ENCODE measurements at places on chromosomes 12 and 14. TPM values are rescaled to one million over a fixed set of nuclear protein-coding genes. Genes with fewer than 3 reads are reported as not detected.
A peak's percentile ranks its signal among the peaks of the same experiment; 100 is the strongest.

The KRT83 gene
- total RNA-seq, result not detected

The STXBP6 gene
- 13.9 TPM for total RNA-seq

The MDGA2 gene
- not detected for total RNA-seq

The ASCL1 gene
- not detected for total RNA-seq

The GLIPR1L2 gene
- 1.6 TPM for total RNA-seq

The KRT75 gene
- total RNA-seq, result not detected

- H3K4me3 ChIP-seq, result no peak overlapping the region
- H3K36me3 ChIP-seq, result peaks cover 69% of the 10 kb centered on the region
- H3K27ac ChIP-seq, result no peak overlapping the region
- peak; percentile 2 for DNase-seq
- H3K4me1 ChIP-seq, result no peaks in the 10 kb centered on the region
Observed at GRCh38 chr14:31326111-31326510, 94.2 kb downstream of the HEATR5A start.

DNA sequence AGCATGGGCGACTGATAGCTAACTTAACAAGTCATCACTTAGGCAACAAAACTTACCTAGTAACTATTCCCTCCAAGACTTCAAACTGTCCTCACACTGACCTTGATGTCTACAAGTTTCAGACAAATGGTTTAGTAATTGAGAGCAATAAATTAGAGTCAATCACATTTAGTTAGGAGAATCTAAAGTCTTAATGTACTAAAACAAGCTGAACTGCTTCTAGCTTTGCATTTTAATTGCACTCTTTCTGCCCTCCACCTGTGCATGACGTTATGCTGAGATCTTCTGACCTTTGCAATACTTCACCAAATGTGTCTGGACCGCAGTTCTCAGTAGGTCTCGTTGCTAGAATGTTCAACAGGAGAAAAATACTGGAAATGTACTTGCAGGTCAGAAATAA is 158.0 kb downstream of the PIK3C2G start:
- no peak overlapping the region for H3K27ac ChIP-seq
- H3K36me3 ChIP-seq, result no peaks in the 10 kb centered on the region
- no peaks in the 10 kb centered on the region for H3K27me3 ChIP-seq
- no peak overlapping the region for H3K4me3 ChIP-seq

GRCh38 chr14:35553808-35554207 is 19.8 kb downstream of the INSM2 start:
- peak; percentile 55 for DNase-seq
- 0 out of 2 replicates have a peak, but pooled peaks cover under 1% of the 10 kb centered on the region for H3K36me3 ChIP-seq
- no peak overlapping the region for H3K27ac ChIP-seq
- no peaks in the 10 kb centered on the region for H3K27me3 ChIP-seq
- H3K4me3 ChIP-seq, result no peak overlapping the region
- peaks cover 11% of the 10 kb centered on the region for H3K4me1 ChIP-seq

DNA sequence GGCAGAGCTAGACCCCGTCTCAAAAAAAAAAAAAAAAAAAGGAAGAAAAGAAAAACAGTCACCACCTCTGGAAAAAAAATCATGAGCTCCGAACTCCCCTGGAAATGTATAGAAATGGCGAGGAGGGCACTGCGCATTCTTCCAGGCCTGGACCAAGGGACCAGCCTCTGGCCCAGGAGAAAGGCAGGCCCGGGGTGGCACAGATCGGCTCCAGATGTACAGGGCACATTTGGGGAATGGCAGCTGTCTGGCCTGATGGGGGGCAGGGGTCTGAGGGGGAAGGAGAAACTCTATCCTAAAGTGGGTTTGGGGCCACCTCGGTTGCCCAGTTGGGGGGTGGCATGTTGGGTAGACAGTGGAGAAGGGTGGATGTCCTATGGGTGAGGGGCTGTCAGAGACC is 46.0 kb upstream of the EML1 start:
- H3K4me3 ChIP-seq, result no peak overlapping the region
- no peak for DNase-seq

DNA sequence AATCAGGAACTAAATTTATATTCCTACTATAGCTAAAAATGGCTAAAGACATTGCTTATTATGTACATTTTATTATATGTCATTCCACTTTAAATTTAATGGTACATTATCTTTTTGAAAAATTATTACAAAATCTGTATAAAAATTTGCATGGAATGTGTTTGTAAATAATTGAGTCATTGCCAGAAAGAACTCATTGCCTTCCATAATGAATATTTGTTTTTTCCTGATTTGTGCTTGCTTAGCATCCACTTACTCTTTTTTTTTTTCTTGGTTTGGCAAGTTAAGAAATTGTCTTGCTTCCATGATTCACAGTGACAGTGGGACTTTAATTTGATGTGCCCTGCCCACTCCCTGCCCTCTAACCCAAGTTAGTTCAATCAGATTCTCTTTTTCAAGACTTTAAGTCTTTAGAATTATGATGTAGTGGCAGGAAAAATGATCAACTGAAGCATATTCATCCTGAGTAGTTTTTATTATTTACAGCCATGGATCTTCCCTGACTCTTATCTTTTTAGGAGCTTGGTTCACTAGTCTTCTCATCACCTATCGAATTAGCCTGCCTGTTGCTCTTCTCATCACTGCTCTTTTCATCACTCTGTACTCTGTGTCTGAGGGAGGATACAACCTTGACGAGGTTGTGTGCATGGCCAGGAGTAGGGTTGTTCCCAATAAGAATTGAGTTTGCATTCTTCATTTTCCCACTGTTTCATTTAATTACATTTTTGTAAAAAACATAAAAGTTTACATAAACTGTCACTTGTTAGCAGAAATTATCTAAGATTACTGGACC is 442.0 kb downstream of the BTG1 start:
- H3K27me3 ChIP-seq, result no peaks in the 10 kb centered on the region
- H3K36me3 ChIP-seq, result no peaks in the 10 kb centered on the region
- no peak overlapping the region for H3K27ac ChIP-seq
- no peak overlapping the region for H3K4me3 ChIP-seq
- no peak for DNase-seq

- H3K4me1 ChIP-seq, result peaks cover 16% of the 10 kb centered on the region
- DNase-seq, result no peak
- peaks cover 18% of the 10 kb centered on the region for H3K27me3 ChIP-seq
- no peak overlapping the region for H3K27ac ChIP-seq
- no peak overlapping the region for H3K4me3 ChIP-seq
Observed at GRCh38 chr12:108449478-108449877, 65.6 kb upstream of the FICD start.

- no peak overlapping the region for H3K27ac ChIP-seq
- H3K4me1 ChIP-seq, result peaks cover 15% of the 10 kb centered on the region
- DNase-seq, result no peak
- H3K27me3 ChIP-seq, result no peaks in the 10 kb centered on the region
- no peaks in the 10 kb centered on the region for H3K36me3 ChIP-seq
- no peak overlapping the region for H3K4me3 ChIP-seq
Observed at GRCh38 chr14:49959822-49960408, 67.0 kb downstream of the ARF6 start.

DNA sequence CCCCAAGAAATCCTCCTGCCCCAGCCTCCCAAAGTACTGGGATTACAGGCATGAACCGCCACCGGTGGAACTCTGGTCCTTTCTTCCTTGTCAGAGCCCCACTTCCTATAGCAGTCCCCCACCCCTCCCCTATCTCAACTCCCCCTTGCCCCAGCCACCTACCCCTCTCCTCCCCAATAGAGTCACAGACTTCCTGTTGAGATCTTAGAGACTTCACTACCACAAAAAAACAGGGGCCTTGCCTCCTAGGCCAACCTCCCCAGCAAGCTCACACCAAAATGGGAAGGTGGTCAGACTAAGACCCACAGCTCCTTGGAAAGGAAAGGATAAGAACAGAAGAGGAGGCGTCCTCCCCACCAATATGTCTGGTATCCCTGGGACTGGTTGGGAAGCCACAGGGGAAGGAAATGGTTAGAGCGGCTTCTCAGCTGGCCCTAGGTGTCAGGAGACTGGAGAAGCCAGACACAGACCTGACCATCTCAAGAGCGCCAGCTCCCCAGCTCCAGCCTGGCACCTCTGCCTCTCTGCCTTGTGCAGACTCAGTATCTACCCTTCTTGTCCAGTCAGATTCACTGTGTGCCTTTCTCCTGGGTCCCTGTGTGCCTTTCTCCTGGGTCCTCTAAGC is 8.5 kb downstream of the ITGB7 start:
- H3K27ac ChIP-seq, result no peak overlapping the region
- no peak for DNase-seq
- no peaks in the 10 kb centered on the region for H3K36me3 ChIP-seq
- H3K4me3 ChIP-seq, result no peak overlapping the region
- no peaks in the 10 kb centered on the region for H3K4me1 ChIP-seq
- no peaks in the 10 kb centered on the region for H3K27me3 ChIP-seq

- H3K27ac ChIP-seq, result peak overlapping the region; percentile 22
- peaks cover 48% of the 10 kb centered on the region for H3K36me3 ChIP-seq
- H3K4me3 ChIP-seq, result no peak overlapping the region
- no peaks in the 10 kb centered on the region for H3K27me3 ChIP-seq
Observed at GRCh38 chr12:88496891-88497371, 83.3 kb downstream of the KITLG start.

DNA sequence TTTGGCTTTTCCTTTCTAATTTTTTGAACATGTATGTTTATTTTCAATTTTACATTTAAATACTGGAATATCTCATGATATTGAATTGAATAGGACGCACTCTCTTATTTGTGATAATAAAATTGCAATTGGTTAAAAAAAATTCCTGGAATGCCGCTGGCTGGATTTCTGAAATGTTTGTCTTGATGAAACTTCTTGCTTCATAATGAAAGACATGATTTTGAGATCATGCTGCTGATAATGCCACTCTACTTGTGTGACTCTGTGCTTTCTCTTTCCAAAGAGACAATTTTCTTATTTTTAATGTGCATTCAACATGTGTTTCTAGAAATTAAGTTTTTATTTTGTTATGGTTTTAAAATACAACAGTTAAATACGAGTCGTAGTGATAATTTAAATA is 465.7 kb upstream of the FAR2 start:
- no peaks in the 10 kb centered on the region for H3K36me3 ChIP-seq
- DNase-seq, result no peak
- H3K27ac ChIP-seq, result no peak overlapping the region
- H3K4me3 ChIP-seq, result no peak overlapping the region

- peak; percentile 26 for DNase-seq
- H3K4me1 ChIP-seq, result no peaks in the 10 kb centered on the region
- no peak overlapping the region for H3K4me3 ChIP-seq
- no peak overlapping the region for H3K27ac ChIP-seq
- 0 out of 2 replicates have a peak, but pooled peaks cover 4% of the 10 kb centered on the region for H3K27me3 ChIP-seq
Observed at GRCh38 chr12:132477703-132478432, 12.1 kb upstream of the FBRSL1 start.

GRCh38 chr12:92140896-92141536 is 4.6 kb downstream of the BTG1 start:
- H3K36me3 ChIP-seq, result peaks cover 30% of the 10 kb centered on the region
- H3K4me1 ChIP-seq, result peaks cover 70% of the 10 kb centered on the region
- H3K4me3 ChIP-seq, result peak overlapping the region; percentile 95
- H3K27me3 ChIP-seq, result no peaks in the 10 kb centered on the region
- peak overlapping the region; percentile 90 for H3K27ac ChIP-seq

- no peak overlapping the region for H3K27ac ChIP-seq
- H3K4me3 ChIP-seq, result no peak overlapping the region
- H3K36me3 ChIP-seq, result peaks cover 5% of the 10 kb centered on the region
- H3K4me1 ChIP-seq, result peaks cover 20% of the 10 kb centered on the region
- no peak for DNase-seq
- no peaks in the 10 kb centered on the region for H3K27me3 ChIP-seq
Observed at GRCh38 chr12:53616950-53617349, 9.2 kb downstream of the ATF7 start.

DNA sequence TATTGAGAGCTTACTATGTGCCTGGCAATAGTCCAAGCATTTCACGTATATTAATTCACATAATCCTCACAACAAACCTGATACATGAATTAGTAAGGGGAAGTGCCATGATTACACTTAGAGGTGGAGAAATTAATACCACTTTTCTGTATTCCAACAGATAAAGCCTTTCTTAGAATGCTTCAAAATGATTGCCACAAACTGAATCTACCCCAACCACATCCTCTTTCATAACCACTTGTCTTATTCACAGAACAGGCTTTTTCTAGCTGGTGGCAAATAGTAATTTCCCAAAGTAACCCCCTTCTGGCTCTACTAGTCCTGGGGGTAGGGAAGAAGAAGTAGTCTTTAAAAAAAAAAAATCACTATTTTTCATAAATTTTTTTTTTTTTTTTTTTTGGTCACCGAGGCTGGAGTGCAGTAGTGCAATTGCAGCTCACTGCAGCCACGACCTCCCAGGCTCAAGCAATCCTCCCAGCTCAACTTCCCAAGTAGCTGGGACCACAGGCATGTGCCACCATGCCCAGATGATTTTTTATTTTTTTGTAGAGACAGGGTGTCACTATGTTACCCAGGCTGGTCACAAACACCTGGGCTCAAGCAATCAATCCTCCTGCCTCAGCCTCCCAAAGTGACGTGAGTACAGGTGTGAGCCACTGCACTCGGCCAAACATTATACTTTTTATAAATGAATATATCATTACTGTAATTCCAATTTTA is 59.0 kb upstream of the ARID2 start:
- H3K4me3 ChIP-seq, result no peak overlapping the region
- no peaks in the 10 kb centered on the region for H3K27me3 ChIP-seq
- no peaks in the 10 kb centered on the region for H3K36me3 ChIP-seq
- peaks cover 27% of the 10 kb centered on the region for H3K4me1 ChIP-seq
- DNase-seq, result peak; percentile 20

DNA sequence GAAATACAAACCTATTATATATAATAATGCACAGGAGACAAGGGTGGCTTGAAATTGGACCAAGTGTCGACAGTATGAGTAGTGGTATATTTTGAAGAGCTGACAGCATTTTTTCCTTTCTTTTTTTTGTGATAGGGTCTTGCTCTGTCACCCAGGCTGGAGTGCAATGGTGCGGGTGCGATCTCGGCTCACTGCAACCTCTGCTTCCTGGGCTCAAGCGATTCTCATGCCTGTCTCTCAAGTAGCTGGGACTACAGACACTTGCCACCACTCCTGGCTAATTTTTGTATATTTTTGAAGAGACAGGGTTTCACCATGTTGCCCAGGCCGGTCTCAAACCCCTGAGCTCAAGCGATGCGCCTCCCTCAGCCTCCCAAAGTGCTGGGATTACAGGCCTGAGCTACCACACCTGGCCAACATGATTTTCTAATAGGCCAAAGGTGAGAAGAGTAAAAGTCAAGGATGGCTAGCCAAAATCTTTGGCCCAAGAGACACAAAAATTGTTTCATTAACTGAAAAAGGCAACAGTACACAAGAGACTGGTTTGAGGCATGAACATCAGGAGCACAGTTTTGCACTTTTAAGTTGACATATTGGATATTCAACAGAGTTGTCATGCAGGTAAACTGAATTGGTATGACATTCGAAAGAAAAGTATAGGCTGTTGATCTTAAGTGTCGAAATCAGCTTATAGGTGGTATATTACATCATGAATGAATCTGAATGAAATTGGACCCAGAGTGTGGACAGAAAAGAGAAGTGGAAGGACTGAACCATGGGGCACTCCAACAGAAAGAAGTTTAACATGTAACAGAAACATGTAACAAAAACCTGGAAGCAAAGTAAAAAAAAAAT is 12.5 kb downstream of the HNRNPC start:
- H3K36me3 ChIP-seq, result peaks cover 71% of the 10 kb centered on the region
- no peak overlapping the region for H3K4me3 ChIP-seq
- no peak for DNase-seq
- peaks cover 56% of the 10 kb centered on the region for H3K4me1 ChIP-seq
- peak overlapping the region; percentile 44 for H3K27ac ChIP-seq

GRCh38 chr14:29016050-29016900 is 249.7 kb downstream of the FOXG1 start:
- H3K27ac ChIP-seq, result no peak overlapping the region
- H3K27me3 ChIP-seq, result no peaks in the 10 kb centered on the region
- no peak overlapping the region for H3K4me3 ChIP-seq
- no peaks in the 10 kb centered on the region for H3K4me1 ChIP-seq

All from GM23248 (cell line).